ENCODE measurements at places on chromosomes 2 and 18.

GRCh38 chr18:76564117-76564516, 69.1 kb upstream of the ZNF516 start:
- DNase-seq: no peak

GRCh38 chr2:112152476-112153178, 14.4 kb downstream of the FBLN7 start:
- DNase-seq: no peak

GRCh38 chr2:196077821-196078220, 9.2 kb upstream of the DNAH7 start:
- DNase-seq: no peak

DNA sequence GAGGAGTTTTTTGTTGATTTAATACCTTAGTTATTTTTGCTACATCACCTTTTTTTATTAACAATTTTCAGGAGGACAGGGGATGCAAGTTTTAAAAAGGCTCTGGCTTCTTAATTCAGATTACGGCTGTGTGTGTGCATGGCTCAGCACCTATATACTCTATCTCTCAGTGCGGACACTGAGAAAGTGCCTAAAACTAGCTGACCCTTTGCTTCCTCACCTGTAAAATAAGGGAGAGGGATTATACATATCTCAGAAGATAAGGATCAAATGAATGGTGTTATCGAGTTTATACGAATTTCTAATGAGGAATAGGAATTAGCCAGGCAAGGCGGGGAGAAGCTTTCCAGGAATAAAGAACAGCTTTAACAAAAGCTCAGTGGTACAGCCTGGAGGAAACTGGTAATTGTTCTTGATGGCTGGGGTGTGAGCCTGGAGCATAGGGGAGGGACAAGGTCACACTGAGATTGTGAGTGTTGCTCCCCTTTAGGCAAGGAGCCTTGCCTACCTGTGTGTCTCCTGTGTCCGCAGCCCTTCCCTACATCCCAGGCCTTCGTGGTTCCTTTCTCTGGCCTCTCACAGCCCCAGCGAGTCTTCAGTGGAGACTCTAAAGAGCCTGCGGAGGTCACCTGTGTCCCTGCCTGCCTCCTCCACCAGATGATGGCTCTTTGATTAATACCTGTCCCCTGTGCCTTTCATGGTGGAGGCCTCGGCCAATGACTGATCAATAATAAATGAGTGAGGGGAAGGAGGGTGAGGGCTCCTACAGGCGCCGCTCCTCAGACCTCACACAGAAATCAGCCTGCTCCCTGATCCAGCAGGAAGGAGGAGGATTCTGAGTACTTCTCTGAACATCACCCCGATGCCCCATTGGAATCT, 92.7 kb downstream of the DDX1 start:
- DNase-seq: no peak

DNA sequence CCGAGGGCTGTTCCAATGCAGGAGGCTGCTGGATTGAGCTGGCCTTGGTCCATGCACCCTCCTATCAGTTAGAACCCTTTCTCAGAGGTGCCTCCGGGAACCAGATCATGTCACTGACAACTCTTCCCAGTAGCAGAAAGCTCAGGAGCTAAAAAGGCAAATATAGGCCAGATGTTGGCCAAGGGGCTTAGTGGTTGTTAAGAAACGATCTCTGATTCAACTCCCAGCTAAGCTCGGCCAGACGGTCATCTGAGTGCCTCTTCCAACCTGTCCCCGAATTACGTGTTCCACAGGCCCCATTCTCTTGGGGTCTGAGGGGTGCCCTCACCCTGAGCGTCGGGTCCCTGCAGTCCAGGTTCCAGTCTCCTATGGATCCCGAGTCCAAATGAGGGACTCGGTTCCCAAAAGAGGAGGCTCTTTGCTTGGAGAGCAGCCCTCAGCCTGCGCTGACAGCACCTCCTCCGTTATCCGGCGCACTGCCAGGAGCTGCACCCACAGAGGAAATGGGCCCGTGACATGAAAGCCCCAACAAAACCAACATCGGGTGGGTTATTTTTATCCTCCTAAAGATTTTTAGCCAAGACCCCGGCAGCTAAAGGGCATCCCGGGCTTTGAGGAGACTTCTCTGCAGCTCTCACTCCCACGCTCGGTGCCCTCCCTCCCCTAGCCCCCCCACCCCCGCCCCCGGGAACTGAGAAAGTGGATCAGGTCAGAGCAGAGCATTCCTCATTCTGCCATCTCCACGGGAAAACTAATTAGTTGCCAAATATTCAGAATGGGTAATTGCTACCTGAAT, 106.6 kb upstream of the ID2 start:
- DNase-seq: no peak

DNA sequence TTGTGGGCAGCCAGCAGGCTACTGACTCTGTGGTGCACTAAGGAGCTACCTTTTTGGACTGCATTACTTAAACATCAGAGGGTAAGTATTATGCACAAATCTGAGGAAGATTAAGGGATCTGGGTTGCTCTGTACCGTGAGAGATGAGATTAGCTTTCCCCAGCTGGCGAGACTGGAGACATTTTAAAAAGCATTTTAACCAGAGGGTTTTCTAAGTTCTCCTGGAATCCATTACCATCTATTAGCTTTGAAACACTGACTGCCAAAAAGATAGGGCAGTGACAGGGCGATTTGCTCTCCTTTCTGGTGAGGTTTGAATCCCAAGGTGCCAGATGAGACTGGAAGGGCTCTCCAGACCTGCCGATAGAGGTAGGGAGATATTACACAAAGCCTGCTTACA, 63.2 kb downstream of the LYPD6 start:
- DNase-seq: no peak

DNA sequence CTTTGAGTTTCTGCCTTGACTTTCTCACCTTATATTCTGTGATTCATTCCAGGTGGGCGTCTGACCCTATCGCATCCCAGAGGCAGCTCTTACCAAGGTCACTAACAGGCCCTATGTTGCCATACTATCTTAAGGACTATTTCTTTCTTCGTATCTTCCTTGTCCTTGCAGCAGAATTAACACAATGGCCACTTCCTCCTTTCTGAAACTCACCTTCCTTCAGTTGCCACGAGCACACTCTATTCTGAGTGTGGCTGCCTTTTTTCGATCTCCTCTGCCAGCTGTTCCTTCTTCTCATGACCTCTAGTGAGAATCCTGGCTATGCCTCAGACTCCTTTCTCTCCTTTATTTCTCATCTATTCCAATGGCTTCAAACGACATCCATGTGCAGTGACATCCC, 160.4 kb upstream of the CCDC195 start:
- DNase-seq: no peak

DNA sequence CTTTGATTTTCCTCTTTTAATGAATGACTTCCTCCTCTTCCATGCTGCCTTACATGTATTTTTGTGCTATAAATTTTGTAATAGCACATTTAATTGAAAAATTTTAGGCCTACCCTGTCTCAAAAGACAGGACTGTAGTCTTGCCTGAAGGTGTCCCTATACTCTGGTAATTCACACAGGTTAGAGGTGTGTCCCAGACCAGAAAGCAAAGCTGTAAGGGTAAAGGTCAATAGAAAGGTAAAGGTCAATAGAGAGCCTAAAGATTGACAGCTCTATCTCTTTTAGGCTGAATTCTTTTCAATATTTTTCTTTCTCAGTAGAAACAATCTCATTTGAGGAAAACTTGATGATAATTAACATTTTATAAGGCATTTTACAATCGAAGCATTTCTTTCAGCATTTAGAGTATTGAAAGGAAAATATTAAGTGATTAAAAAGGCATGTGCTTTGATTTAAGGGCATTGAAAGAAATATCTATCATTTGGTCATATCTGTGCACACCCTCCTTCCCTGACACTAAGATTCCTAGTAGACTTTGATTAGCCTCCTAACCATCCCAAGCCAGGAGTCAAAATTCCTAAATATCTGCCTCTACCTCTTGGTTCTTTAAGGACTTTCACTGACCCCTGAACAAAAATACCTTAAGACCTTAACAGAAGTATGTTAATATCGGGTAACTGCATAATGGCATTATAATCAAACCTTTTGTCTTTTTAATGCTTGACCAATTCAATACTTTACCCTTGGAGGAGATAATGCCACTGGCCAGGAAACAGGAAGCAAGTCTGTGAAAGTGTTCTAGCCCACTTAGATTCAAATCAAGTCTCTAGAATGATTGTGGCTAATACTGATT, 161.8 kb upstream of the DTNA start:
- no peak for DNase-seq

DNA sequence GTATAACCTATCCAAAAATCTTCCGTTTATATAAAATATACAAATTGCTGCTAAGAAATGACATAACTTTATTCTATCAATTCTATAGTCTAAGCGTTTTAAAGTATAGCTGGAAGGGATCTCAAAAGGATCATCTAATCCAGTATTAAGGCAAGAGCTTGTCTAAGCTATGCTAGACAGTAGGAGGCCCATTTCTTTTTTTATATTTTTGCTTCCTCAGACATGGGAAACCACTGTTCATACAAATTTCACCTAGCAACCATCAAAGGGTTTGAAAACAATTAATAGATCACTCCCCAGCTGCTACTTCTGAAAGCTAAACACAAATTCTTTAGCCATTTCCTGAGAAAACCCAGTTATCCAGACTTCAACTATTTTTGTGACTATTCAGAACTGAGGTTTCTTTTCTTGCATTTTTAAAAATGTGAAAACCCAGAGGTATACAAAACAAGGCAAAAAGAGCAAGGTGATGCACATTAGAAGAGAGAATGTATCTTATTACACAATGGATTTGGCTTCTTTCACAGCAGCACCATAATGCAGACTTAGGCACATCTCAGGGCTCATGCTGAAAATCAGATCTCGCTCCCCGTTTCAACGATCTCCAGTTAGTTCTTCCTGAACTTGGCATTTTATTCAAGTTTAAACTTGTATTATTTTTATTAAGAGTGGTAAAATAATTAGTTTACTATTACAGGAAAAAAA, 274.4 kb downstream of the LRP1B start:
- no peak for DNase-seq

GRCh38 chr2:215635071-215635787, 199.4 kb upstream of the FN1 start:
- no peak for DNase-seq

GRCh38 chr18:61825386-61825785, 67.4 kb downstream of the RNF152 start:
- no peak for DNase-seq

DNA sequence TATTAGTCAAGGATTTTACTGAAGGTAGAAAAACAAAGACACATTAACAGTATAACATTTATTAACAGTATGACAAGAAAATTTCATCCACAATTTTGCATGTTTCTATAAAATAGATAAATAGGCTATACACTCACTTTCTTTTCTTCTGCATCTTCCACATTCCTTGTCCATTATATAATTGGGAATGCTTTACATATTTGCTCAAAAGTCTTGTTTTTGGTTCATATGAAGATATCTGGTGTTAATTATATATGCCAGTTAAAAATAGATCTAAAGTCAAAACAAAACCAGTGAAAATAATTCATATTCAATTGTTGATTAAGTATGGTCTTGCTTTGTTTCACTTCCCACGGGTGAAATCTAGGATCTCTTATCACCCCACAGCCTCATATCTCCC, 53.4 kb downstream of the SERPINB7 start:
- no peak for DNase-seq

GRCh38 chr2:115771516-115771915, 1329.1 kb downstream of the DPP10 start:
- no peak for DNase-seq

GRCh38 chr2:21055451-21055850, 11.6 kb upstream of the APOB start:
- DNase-seq: no peak

- no peak for DNase-seq
Observed at GRCh38 chr2:72956936-72957335, 39.6 kb downstream of the EMX1 start.

- peak; percentile 12 for DNase-seq
Observed at GRCh38 chr2:393711-394696, 106.1 kb upstream of the ALKAL2 start.

DNA sequence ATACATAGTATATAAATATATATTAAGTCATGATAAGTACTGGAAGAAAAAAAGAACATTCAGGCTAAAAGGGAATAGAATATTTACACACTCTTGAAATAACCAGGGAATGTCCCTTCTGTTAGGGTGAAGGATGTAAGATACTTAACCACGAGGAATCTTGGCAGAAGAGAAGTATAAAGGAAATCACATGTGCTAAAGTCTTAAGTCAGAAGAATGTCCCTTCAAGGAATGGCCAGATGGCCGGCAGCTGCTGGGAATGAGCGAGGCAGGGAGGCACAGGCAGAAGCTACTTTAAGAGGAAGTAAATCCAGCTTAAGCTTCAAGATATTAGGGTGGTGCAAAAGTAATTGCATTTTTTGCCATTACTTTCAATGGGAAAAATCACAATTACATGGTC, 5.5 kb downstream of the CCDC102B start:
- no peak for DNase-seq

GRCh38 chr18:50320719-50321118, 33.2 kb upstream of the CXXC1 start:
- no peak for DNase-seq

- no peak for DNase-seq
Observed at GRCh38 chr2:47232738-47233415, 77.8 kb upstream of the STPG4 start.

- DNase-seq: no peak
Observed at GRCh38 chr2:180367815-180368214, 360.7 kb upstream of the CWC22 start.

- DNase-seq: peak; percentile 60
Observed at GRCh38 chr2:151999053-151999452, 99.8 kb downstream of the CACNB4 start.

GRCh38 chr18:23302851-23303527, 150.1 kb upstream of the RIOK3 start:
- no peak for DNase-seq

DNA sequence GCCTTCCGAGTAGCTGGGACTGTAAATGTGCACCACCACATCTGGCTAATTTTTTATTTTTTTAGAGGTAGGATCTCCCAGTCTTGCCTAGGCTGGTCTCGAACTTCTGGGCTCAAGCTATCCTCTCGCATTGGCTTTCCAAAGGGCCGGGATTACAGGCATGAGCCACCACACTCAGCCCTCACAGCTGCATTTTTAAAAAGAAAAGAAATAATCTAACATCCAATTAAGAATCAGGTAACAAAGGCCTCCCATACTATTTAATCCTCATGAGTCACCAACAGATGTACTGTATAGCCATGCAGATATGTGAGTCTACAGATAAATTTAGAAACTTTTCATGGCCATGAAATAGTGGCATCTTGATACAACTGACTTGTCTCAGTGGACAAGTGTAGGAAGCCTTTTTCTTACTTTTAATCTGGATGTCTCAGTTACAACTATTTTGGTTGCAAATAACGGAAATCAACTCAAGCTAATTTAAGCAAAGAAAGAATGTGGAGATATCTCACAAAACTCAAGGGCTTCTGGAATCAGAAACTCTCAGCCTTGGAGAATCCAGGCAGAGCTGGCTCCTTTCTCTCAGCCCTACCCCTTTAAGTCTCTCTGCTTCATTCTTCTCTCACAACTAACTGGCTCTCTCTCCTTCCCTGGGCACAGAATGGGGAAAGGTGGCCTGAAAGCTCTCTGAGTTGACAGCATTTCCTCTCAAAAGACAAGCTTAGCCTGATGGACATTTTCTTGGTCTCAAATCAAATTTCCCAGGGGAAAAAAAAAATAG, 12.8 kb upstream of the PPM1B start:
- no peak for DNase-seq

GRCh38 chr2:207881902-207882301, 112.2 kb upstream of the FZD5 start:
- no peak for DNase-seq

GRCh38 chr2:147696426-147696825, 148.4 kb upstream of the ACVR2A start:
- DNase-seq: no peak
